Colonic mucosa (tissue), 4 donors: ENCODE measurements at places on chromosomes 2 and 18.

DNA sequence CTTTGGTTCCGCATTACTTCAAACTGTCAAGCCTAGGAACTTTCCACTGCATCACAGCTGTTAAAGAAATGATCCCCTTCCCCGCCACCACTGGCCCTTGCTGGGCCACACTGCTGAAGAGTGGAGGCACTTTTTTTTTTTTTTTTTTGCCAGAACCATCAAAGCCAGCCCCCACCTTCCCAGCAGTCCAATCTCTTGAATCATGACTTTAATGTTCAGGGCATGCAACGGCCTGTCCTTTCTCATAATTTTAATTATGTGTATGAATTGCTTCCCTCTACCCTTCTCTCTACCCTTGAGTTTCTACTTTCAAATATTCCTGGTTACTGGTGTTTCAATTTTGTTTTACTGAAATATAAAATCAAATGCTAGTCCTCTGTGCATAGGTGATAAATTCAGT lies 102.1 kb upstream of the LMAN1 start:
- no peak overlapping the region for H3K4me3 ChIP-seq
- DNase-seq: no peak
- no peak overlapping the region for H3K27ac ChIP-seq

DNA sequence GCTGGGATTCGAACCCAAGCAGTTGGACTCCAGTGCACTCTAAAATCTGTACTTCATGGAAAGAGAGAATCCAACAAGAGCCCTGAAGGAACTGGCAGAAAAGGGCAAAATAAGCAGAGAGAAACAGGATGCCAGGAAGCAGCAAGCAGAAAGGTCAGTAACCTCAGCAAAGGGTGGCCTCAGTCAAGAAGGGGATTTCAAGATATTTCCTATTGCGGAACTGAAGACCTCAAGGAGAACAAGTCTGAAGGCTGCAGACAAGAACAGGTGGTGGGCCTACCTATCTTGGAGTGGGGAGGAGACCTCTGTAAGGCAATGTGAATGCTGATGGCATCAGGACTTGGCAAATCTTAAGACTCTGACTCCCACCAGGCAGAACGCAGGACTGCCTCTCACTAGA lies 20.1 kb upstream of the MREG start:
- no peak overlapping the region for H3K4me3 ChIP-seq
- no peaks in the 10 kb centered on the region for H3K4me1 ChIP-seq
- no peak overlapping the region for H3K27ac ChIP-seq
- DNase-seq: no peak

GRCh38 chr2:167817422-167817821 lies 430.0 kb downstream of the STK39 start:
- H3K4me1 ChIP-seq: no peaks in the 10 kb centered on the region
- no peak for DNase-seq
- no peak overlapping the region for H3K4me3 ChIP-seq

DNA sequence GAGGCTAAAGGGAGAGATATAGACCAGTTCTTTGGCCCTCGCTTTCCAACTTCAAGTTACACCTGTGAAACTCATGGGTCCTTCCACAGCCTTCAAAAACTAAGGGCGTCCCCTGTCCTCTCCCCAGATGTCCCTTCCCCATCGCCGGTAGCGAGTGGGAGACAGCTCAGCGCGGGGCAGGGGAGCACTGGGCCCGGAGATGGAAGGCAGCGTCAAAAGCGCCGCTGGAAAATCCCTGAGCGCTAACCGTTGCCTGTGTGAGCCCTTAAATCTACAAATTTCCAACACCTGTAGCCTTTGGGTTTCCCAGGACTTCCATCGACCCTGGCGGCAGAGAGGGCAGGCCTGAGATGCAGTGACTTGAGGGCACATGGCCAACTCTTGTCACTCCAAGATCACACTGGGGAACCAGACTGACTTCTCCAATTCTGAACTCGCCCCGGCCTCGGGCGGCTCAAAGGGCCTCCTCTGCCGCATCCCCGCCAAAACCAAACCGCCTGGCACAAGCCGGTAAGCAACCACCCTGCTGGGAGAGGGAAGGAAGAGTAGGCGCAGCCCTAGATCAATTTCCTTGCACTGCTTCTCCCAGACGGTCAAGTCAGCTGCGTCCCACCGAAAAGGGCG lies 879 bp upstream of the EPAS1 start:
- DNase-seq: peak; percentile 59
- peak overlapping the region; percentile 68 for H3K27ac ChIP-seq
- H3K4me3 ChIP-seq: peak overlapping the region; percentile 51
- H3K4me1 ChIP-seq: peaks cover 7% of the 10 kb centered on the region

- H3K4me3 ChIP-seq: no peak overlapping the region
- no peaks in the 10 kb centered on the region for H3K27me3 ChIP-seq
- no peaks in the 10 kb centered on the region for H3K4me1 ChIP-seq
- no peak for DNase-seq
- no peaks in the 10 kb centered on the region for H3K36me3 ChIP-seq
Measured at GRCh38 chr2:7190587-7191324, 273.5 kb downstream of the RNF144A start.

- no peak overlapping the region for H3K27ac ChIP-seq
- no peak overlapping the region for H3K4me3 ChIP-seq
- H3K27me3 ChIP-seq: no peaks in the 10 kb centered on the region
- no peak for DNase-seq
- H3K36me3 ChIP-seq: no peaks in the 10 kb centered on the region
Measured at GRCh38 chr18:27382567-27383216, 197.6 kb upstream of the CHST9 start.

GRCh38 chr2:171244970-171245782 lies 84.5 kb upstream of the TLK1 start:
- no peaks in the 10 kb centered on the region for H3K27me3 ChIP-seq
- no peak for DNase-seq
- H3K36me3 ChIP-seq: no peaks in the 10 kb centered on the region
- no peaks in the 10 kb centered on the region for H3K4me1 ChIP-seq
- H3K4me3 ChIP-seq: no peak overlapping the region

- H3K4me1 ChIP-seq: no peaks in the 10 kb centered on the region
- H3K27me3 ChIP-seq: no peaks in the 10 kb centered on the region
Measured at GRCh38 chr18:62277045-62277444, 48.1 kb upstream of the TNFRSF11A start.

- H3K27me3 ChIP-seq: no peaks in the 10 kb centered on the region
- DNase-seq: peak; percentile 45
- peak overlapping the region; percentile 96 for H3K27ac ChIP-seq
- peak overlapping the region; percentile 94 for H3K4me3 ChIP-seq
Measured at GRCh38 chr2:203534621-203535077, 452 bp downstream of the RAPH1 start.

DNA sequence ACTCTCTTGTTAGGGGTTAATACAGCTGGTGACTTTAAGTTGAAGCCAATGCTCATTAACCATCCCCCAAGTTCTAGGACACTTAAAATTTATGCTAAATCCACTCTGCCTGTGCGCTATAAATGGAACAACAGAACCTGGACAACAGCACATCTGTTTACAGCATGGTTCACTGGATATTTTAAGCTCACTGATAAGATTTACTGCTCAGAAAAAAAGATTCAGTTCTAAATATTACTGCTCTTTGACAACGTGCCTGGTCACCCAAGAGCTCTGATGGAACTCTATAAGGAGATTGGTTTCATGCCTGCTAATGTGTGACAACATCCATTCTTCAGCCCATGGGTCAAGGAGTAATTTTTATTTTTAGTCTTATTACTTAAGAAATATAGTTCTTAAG lies 27.5 kb downstream of the RNF103 start:
- H3K36me3 ChIP-seq: no peaks in the 10 kb centered on the region
- no peaks in the 10 kb centered on the region for H3K27me3 ChIP-seq
- no peak for DNase-seq
- H3K4me3 ChIP-seq: no peak overlapping the region

DNA sequence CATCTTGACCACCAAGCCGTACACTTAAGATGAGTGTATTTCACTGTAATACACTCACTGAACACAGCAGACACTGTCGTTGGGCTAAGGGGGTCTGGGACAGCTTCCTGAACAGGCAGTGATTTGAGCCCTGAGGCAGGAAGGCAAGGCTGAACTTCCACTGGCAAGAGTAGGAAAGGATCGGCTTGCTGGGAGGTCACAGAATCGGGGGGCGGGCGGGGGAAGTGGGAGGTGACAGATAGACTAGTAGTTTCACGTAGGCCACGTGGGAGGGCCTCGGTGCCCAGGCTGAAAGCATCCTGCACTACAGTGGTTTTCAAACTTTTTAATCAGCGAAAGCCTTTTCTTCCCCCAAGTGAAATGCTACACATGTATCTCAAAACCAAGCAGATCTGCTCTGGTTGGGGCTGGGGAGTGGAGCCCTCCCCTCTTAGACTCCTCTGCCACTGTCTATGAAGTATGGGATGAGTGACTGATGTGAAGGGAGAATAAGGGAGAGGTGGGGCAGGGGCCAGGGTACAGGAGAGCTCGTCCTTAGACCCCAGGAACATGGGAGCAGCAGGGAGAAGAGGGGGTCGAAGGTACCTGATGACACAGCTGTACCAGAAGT lies 8.6 kb downstream of the PARD6G start:
- no peaks in the 10 kb centered on the region for H3K36me3 ChIP-seq
- H3K4me3 ChIP-seq: no peak overlapping the region
- no peak for DNase-seq
- no peak overlapping the region for H3K27ac ChIP-seq
- H3K27me3 ChIP-seq: no peaks in the 10 kb centered on the region

DNA sequence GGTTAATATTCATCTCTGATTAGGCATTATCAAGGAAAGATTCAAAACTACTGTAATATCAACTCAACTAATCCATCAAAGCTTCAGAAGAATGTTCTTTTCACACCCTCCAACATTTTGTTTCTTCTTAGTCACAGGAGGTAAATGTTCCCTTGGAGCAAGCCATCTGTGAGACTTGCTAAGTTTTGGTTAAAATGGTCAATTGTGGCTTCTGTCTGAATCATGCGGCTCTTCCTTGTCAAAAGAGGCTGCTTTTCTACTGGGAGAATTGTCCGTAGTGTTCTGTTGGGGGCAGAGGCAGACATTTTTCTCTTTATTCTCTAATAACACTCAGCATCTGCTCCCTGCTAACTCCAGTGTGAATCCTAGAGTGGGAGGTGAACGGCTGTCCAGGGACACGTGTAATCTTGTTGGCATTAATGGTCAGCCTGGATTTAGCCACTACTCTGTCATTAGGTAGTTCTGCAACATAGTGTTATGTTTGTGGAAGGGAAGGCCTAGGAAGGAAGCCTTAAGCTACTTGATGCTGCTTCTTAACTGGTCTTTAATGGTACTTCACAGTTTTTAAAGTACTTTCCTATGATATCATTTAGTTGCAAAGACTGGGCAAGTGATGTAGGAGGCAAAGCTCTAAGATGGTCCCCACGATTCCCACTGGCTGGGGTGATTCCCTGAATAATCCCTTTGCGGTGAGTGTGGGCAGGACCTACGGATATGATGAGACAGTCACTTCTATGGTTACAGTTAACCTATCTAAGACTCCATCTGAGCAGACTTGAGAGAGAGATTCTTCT lies 22.6 kb upstream of the FAP start:
- H3K27me3 ChIP-seq: no peaks in the 10 kb centered on the region
- no peak overlapping the region for H3K27ac ChIP-seq
- H3K36me3 ChIP-seq: no peaks in the 10 kb centered on the region
- no peak overlapping the region for H3K4me3 ChIP-seq
- DNase-seq: no peak

- H3K4me3 ChIP-seq: no peak overlapping the region
- H3K27me3 ChIP-seq: no peaks in the 10 kb centered on the region
- DNase-seq: no peak
- no peaks in the 10 kb centered on the region for H3K4me1 ChIP-seq
- no peak overlapping the region for H3K27ac ChIP-seq
- peaks cover 15% of the 10 kb centered on the region for H3K36me3 ChIP-seq
Measured at GRCh38 chr2:206783718-206784117, 18.3 kb downstream of the FASTKD2 start.

DNA sequence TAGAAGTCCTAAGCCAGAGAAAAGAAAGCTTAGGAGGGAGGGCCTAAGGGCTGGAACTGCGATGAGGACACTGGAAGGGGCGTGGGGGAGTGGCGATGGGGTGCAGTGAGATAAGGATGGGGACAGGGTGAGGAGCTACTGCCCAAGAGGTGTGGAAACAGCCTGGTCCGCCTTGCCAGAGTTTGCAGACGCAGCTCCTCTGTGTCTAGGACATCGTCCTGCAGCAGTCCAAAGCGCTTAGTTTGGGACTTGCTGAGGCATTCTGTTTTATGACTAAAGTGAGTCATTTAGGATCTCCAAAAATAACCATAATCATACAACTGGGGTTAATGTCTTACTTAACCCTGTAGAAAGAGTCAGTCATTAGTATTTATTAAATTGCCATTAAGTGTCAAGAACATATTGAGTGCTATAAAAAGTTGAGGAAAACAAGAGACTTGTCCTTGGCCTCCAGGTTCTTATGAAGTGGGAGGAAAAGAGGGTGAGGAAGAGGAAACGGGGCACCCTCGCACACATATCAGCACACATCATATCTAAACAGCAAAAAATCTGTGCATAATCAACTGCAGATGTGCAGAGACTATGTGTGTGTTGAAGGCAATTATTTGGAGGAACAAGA lies 74.8 kb downstream of the CDK15 start:
- H3K4me3 ChIP-seq: no peak overlapping the region
- no peak overlapping the region for H3K27ac ChIP-seq
- H3K27me3 ChIP-seq: no peaks in the 10 kb centered on the region
- no peaks in the 10 kb centered on the region for H3K4me1 ChIP-seq
- H3K36me3 ChIP-seq: no peaks in the 10 kb centered on the region

DNA sequence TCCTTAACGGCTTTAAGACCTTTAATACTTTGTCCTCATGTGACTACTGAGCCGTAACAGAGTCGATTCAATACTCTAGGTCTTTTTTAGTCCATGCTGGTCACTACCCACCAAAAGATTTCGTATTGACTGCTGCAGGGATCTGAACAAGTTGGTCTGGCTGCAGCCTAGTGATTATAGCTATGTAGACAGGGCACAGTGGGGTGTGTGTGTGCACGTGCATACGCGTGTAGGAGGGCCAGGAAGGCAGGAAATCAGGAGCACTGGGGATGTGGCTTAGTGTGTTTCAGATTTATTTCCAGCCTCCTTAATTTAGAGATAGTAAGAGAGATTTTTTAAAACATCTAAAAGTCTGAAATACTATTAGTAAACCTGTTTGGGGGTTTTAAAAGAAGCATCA lies 161.4 kb downstream of the MYO3B start:
- DNase-seq: no peak
- no peak overlapping the region for H3K27ac ChIP-seq
- no peaks in the 10 kb centered on the region for H3K4me1 ChIP-seq
- H3K36me3 ChIP-seq: no peaks in the 10 kb centered on the region

DNA sequence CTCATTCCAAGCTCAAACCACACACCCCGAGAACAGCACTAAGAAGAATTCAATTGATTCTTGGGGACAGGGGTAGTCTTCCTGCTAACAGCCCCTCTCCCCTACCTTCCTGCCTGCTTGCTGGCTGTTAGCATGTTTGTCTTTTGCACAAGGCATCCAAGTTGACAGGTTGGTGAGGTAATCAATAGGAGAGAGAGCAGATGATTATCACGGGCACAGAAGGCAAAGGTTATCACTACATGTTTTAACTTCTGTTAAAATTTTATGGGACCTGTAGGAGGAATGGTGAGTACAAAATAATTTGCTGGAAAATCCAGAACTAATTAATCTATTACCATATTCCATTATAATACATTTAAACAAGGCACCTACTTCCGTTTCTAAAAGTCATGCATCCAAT lies 442.1 kb upstream of the TCF4 start:
- no peak overlapping the region for H3K4me3 ChIP-seq
- H3K27me3 ChIP-seq: no peaks in the 10 kb centered on the region
- DNase-seq: no peak
- no peaks in the 10 kb centered on the region for H3K36me3 ChIP-seq
